Activated CD8-positive, alpha-beta memory T cell treated with anti-CD3 and anti-CD28 coated beads for 4 hours (primary cell): ENCODE measurements at places on chromosomes 5 and 9.

- DNase-seq: no peak
These were observed 66.7 kb downstream of the DAB2IP start for GRCh38 chr9:121718084-121718483.

- no peak for DNase-seq
These were observed 59.2 kb downstream of the C9orf50 start for GRCh38 chr9:129561594-129562281.

- DNase-seq: no peak
These were observed 10.7 kb upstream of the CLK4 start for GRCh38 chr5:178637356-178638074.

- no peak for DNase-seq
These were observed 199.3 kb upstream of the ADAMTSL1 start for GRCh38 chr9:18274693-18275092.

DNA sequence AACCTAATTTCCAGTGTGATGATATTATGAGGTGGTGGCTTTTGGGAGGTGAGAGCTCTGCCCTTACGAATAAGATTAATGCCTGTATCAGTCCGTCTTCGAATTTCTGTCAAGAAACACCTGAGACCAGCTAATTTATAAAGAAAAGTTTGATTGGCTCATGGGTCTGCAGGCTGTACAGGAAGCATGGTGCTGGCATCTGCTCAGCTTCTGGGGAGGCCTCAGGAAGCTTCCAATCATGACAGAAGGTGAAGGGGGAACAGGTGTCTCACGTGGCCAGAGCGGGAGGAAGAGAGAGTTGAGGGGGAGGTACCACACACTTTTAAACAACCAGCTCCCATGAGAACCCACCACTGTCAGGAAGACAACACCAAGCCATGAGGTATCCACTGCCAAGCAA is 46.9 kb downstream of the C9orf50 start:
- no peak for DNase-seq

DNA sequence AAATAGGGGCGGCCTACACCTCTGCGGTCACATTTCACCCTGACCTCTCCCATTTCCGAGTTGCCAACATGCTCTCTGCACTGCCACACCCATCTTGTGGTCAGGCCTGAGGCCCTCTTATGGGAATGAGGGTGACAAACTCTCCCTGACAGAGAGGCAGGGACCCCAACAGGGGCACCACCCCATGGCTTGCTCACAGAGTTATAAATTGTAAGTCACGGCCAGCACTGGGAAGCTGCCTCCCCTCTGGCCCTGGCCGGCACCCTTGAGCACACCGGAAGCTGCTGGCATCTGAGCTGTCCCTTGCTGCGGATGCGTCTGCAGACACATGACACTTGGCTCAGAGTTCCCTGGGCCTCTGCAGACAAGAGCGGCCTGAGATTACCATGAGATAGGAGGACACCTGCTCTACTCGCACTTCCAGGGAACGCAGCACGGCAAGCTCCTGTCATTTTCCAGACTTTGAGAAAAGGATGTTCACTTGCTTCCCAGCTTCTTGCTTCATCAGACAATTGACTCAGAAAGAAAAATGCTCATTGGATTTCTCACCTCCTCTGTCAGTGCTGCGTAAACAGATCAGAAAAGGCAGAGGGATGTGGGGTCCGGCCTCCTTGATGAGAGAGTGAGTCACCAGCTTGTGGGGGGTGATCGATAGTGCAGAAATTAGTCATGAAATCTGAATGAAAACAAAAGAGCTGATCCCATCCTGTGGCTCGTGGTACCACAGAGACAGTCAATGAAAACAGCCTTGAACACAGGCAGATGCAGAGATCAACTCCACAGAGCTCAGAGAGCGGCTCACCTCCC is 269.8 kb downstream of the SYK start:
- no peak for DNase-seq

DNA sequence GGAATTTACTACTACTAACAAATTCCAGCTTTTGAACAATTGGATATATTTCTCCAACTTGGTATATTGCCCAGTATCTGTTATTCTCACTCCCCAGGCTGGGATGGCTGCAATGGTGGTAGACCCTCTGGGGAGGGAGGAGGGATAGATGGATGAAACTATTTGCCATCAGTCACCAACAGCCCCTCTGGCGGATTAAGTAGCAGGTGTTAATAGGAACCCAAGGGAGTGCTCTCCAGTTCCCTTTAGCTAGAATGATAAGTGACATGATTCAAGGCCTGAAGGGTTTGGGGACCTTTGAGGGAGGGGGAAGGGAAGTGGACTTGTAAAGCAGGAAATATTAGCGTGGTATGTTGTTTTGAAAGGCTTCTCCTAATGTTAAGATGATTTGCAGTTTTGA is 824.0 kb upstream of the ARRDC3 start:
- DNase-seq: no peak

DNA sequence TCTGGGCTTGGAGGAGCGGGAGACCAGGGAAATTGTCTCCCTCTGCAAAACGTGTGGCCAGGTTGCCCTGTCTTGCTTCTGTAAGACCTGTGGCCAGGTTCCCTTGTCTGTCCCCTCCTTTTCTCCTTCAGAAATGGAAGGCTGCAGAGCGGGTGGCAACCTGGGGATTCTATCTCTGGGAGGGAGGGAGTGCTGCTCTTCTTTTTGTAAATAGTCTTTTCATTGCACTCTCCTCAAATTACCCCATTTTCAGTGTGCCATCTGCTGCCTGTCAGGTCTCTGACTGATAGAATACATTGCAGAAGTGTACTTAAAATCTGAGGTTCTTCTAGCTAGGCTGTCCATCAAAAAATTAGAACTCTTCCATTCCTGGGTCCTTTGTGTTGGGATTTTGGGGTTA is 126.0 kb downstream of the GABRB2 start:
- DNase-seq: no peak

- DNase-seq: no peak
These were observed 9.1 kb upstream of the RFK start for GRCh38 chr9:76403352-76403751.

DNA sequence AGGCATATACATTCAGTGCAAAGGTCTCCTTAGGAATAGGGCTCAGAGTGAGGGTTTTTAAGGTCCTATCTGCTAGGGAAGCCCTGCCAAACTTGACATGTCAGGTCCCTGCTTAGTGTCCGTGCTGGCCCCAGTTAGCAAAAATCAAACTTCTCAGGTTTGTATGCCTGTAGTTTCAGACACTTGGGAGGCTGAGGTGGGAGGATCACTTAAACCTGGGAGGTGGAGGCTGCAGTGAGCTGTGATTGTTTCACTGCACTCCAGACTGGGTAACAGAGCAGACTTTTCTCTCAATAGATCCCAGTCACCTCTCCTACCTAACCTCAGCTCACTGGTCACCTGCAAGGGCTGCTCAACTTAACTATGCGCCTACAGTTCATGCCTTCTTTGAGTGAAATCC is 18.7 kb upstream of the TMEM245 start:
- DNase-seq: no peak

DNA sequence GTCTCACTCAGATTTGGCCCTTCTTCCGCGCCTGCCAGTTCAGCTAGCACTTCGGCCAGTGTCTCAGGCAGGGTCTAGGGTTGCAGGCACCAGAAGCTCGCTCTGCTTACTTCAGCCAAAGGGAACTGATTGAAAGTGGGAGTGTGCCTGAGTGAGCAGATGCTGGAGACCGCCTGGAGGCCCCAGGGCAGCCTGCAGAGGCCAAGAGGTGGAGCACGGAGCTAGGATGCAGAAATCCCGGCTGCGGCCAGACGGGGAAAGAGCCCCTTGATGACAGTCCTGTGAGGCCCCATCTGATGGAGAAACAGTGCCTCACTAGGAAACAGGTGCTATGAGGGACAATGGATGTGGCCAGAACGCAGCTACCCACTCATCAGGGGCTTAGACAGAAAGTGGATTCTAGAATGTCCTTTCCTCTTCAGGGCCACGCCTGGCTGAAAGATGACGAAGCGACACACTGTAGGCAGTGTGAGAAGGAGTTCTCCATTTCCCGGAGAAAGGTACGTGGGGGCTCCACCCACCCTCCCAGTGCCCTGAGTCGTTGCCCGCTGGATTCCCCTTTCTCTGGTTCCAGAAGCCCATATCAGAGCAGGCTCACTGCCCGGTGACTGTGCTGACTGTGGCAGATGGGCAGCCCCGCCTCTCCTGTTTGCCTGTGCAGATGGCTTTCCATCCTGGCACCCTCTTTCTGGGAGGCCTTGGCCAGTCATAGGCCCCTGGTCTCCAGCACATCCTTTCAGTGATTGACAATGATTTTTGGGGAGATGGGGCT is 16.1 kb downstream of the HNRNPH1 start:
- no peak for DNase-seq

- no peak for DNase-seq
These were observed 12.3 kb downstream of the PCBD2 start for GRCh38 chr5:134917070-134917815.

GRCh38 chr9:96417051-96417586 is 1.1 kb downstream of the ZNF367 start:
- DNase-seq: peak; percentile 87

- DNase-seq: no peak
These were observed 27.0 kb upstream of the TMOD1 start for GRCh38 chr9:97474372-97474925.

GRCh38 chr9:138061631-138062030 is 184.0 kb downstream of the CACNA1B start:
- DNase-seq: no peak

GRCh38 chr5:67234671-67235176 is 38.1 kb upstream of the CD180 start:
- DNase-seq: no peak

- DNase-seq: no peak
These were observed 65.5 kb downstream of the SYK start for GRCh38 chr9:90867101-90867500.

- no peak for DNase-seq
These were observed 27.8 kb upstream of the SLC44A1 start for GRCh38 chr9:105216440-105217178.

DNA sequence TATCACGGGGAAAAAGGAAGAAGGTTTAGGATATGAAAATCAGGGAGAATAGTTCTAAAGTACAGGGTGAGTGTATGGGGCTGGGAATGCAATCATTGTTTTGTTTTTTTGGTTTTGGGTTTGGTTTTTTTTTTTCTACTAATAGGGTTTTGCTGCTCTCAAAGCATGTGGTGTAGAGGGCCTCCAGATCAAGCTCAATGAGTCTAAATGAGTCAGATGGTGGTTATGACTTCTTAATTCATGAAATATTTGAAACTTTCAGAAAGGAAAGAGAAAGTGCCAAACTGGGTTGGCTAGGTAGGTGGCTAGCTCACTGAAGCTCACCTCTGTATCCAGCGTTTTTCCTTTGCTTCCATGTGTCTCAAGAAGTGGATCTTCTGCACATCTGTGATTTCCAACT is 10.7 kb downstream of the OR1L8 start:
- no peak for DNase-seq

GRCh38 chr5:36945687-36946086 is 69.1 kb downstream of the NIPBL start:
- no peak for DNase-seq

DNA sequence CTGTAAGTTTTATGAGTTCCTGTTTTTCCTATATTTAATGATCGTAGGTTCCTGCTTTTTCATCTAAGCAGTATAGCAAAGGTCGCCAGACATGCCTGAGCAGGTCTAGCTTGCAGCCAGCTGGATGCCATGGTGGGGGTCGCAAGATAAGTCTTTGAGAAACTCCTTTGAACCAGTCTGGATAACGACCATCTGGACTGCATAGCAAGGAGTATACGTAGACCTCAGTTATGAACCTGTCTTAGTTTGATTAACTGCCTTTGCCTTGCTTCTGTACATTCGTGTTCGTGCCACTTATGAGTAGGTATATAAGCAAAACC is 8.4 kb upstream of the SPATA31E1 start:
- no peak for DNase-seq

DNA sequence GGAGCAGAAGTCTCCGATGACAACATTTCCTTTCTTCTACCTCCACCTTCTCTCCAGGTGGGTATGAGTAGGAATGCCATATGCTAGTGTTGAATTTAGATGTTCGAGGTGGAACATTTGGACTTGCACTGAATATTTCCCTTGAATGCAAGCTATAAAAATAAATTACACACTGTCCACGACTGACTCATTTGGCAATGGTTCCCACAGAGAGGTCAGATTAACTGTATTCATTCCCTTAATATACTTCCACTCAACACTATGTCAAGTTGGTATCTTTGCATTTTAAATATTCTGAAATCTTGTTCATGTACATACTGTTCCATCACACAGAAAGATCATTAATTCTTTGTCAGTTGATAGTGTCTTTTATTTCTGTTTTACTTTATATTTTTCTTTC is 222.6 kb upstream of the PIK3R1 start:
- no peak for DNase-seq

DNA sequence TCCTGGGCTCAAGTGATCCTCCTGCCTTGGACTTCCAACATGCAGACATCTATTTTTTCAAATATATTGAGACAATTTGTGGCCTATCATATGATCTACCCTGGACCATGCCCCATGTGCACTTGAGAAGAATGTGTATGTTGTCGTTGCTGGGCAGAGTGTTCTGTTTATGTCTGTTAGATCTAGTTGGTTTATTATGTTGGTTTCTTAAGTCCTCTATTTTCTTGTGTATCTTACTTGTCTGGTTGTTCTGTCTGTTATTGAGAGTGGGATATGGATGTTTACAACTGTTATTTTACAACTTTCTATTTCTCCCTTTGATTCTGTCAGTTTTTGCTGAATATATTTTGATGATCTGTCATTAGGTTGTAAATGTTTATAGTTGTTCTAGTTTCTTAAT is 10.2 kb upstream of the TMEM171 start:
- no peak for DNase-seq

DNA sequence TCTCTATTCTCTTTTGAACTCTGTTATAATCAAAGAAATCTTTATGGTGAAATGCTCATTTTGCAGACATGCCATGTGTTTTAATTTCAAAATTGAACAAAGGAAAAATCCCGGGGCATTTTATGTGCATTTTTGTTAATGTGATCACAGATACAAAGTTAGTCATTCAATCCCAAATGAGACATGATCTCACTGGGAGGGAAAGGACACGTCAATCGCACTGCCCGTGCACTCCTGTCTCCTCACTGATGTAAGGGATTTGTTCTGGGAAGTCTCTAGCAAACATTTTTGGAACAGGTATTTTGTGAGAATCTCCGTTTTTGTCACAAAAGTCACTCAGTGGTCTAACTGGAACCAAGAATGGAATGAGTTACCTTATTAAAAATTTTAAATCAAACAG is 97.9 kb upstream of the RANBP6 start:
- DNase-seq: no peak

DNA sequence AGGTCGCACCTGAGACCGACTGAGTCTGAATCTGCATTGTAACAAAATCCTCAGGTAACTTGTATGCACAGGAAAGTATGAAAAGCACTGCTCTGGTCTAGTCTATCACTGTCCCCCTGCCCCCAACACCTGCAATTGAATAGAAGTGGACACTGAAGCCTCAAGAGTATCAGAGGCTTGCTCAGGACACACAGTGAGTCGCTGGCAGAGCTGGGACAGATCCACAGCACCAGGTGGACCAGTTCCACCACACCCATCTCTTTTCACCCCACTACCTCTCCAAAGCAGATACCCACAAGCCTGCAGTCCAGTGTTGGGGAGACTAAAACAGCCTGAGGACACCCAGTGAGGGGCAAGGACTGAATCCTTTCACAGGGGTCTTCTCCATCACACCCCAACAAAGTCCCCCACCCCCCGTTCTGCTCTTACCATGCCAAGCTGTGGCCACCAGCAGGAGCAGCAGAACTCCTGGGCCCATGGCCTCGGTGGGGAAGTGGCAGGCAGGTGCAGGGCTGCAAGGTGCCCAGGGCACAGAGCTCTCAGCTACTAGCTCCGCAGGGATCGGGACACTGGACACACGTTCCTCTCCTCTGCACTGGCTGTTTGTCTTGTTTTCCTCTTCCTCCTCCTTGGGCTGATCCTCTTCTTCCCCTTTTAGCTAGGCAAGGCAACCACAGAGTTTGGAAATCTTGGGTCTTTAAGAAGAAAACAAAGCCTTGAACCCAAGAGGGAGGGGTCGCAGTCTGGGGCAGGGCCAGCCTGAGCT is at the start of gene CSF1R:
CSF1R (minus strand) TSS at position 605 of the 766 bp plus-strand sequence; CDS start at position 478, 127 bp downstream.
- no peak for DNase-seq
